ENCODE measurements at places on chromosomes 4 and X.
A peak's percentile ranks its signal among the peaks of the same experiment; 100 is the strongest.

DNA sequence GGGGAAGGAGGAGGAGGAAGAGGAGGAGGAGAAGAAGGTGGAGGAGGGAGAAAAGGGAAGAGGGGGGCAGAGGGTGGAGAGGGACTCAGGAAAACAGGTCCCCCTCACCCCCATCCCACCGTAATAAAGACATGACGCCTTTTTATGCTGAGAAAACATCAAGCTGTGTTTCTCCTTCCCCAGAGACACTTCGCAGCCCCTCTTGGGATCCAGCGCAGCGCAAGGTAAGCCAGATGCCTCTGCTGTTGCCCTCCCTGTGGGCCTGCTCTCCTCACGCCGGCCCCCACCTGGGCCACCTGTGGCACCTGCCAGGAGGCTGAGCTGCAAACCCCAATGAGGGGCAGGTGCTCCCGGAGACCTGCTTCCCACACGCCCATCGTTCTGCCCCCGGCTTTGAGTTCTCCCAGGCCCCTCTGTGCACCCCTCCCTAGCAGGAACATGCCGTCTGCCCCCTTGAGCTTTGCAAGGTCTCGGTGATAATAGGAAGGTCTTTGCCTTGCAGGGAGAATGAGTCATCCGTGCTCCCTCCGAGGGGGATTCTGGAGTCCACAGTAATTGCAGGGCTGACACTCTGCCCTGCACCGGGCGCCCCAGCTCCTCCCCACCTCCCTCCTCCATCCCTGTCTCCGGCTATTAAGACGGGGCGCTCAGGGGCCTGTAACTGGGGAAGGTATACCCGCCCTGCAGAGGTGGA is 45.3 kb upstream of the SHOX start:
- no peak for DNase-seq

- no peak for DNase-seq
These were observed 139.6 kb downstream of the CRLF2 start for GRCh38 chrX:1072637-1073377.

GRCh38 chrX:40313269-40313668 is 215.5 kb upstream of the BCOR start:
- no peak for DNase-seq

- DNase-seq: no peak
These were observed 17.3 kb upstream of the BBS12 start for GRCh38 chr4:122715221-122715620.

- no peak for DNase-seq
These were observed 80.1 kb downstream of the GALNT7 start for GRCh38 chr4:173248690-173249089.

- DNase-seq: no peak
These were observed 22.9 kb downstream of the SHROOM3 start for GRCh38 chr4:76457885-76458284.

GRCh38 chr4:80107374-80107773 is 34.3 kb upstream of the ANTXR2 start:
- no peak for DNase-seq

DNA sequence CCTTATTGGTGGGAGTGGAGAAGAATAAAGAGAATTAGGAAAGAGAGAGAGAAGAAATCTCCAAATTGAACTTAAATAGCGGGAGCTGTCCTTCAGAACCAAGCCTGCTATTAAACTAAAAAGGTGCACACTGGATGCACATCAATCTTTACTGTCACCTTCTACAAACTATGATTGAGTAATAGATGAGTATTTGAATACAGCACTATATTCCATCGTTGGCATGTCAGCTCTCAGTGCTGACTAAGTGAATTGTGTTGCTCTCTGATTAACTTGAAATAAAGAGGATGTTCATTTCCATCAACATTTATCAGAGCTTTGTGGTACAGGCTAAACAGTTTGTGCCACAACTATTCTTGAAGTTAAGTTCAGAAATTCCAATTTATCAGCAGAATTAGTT is 143.7 kb upstream of the PABPC4L start:
- no peak for DNase-seq

- no peak for DNase-seq
These were observed 193.2 kb downstream of the RAPGEF2 start for GRCh38 chr4:159296061-159296460.

DNA sequence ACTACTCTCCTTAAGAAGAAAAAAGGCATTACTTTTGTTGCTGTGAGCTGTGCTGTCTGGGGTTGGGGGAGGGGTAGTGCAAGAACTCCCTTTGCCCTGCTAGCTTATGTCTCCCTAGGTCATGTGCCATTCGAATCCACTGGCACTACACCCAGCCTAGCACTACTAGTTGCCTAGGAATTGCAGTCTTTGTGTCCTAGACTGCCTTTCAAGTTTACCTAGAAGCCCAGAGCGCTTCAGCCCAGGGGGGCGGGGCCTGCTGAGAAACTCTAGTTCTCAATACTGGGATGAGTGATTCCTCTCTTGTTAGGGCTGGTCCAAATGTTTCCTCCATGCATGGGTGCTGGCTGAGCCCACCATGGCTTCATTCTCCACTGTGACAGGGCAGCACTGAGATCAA is 1011.5 kb downstream of the PCDH19 start:
- DNase-seq: no peak

- DNase-seq: no peak
These were observed 408.2 kb upstream of the PITX2 start for GRCh38 chr4:111031001-111031579.

GRCh38 chrX:123361371-123361770 is 177.3 kb downstream of the GRIA3 start:
- DNase-seq: no peak

- no peak for DNase-seq
These were observed 171.5 kb downstream of the SMIM20 start for GRCh38 chr4:26085551-26085950.

GRCh38 chr4:183394166-183394951 is 50.1 kb upstream of the CDKN2AIP start:
- DNase-seq: no peak

DNA sequence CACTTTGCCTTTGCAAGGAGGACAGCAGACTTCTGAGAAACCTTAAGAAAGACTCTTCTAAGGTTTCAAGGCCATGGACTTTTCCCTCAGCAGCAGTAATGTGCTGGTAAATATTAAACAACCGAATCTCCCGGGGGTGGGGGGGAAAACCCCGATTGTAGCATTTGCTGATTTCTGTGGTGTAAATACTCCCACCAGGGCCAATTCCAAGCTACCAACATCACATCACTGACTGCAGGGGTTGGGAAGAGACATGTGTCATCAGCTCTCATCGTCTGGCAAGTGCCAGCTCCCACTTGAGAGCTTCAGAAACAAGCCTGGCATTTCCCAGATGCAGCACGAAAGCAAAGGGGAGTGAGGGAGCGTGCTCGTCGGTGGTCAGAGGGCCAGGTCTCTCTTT is 101.2 kb downstream of the BCOR start:
- peak; percentile 28 for DNase-seq

- no peak for DNase-seq
These were observed 172.9 kb downstream of the PTTG2 start for GRCh38 chr4:38132843-38133662.

GRCh38 chrX:37380924-37381323 is 31.8 kb downstream of the PRRG1 start:
- DNase-seq: peak; percentile 63

- DNase-seq: no peak
These were observed 317.9 kb upstream of the DIPK2B start for GRCh38 chrX:45518552-45518951.

DNA sequence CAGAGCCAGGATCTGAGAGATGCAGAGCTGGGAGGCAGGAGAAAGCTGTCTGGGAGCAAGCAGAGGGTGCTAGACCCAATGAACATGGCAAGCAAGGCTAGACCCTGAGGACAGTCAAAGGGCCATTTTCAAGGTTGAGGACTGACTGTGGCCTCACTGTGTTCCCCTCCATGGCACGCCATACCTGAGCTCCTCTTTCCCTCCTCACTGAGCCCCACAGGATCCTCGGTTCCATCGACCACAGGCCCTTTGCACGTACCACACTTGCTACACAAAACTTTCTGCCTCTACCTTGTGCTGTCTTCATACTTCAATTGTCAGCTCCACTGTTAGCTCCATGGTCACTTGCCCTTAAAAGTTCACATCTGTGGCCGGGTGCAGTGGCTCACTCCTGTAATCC is 45.5 kb upstream of the CD99 start:
- no peak for DNase-seq

GRCh38 chr4:128009428-128009827 is 44.2 kb downstream of the ABHD18 start:
- no peak for DNase-seq

DNA sequence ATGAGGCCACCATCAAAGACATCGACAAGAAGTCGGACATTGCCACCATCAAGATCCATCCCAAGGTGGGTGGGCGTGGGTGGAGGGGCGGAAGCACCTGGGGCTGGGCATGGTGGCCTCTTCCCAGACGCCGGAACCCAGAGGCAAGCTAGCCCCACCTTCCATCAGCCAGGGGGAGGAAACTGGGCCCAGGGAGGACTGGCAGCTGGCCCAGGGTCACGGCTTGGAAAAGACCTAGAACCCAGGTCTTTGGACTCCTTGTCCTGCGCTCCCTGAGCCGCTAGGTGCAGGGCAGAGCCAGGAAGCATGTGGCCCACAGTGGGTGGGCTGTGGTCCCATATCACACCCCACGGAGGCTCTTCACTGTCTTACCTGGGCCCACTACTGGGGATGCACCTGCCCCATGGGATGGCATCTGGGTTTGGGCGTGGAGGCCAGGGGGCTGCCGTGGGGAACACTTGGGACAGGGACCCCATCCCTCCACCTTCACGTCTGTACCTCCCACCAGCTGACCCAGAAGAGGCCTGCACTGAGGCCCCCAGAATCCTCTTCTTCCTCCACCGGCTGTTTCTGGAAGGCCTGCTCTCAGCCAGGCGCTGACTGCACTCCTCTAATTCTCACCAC is 17.3 kb downstream of the HTRA3 start:
- no peak for DNase-seq

GRCh38 chr4:85246055-85246454 is 228.9 kb upstream of the ARHGAP24 start:
- DNase-seq: no peak

- DNase-seq: no peak
These were observed 127.1 kb downstream of the ATRX start for GRCh38 chrX:77658886-77659285.

- DNase-seq: no peak
These were observed 271.5 kb downstream of the NR3C2 start for GRCh38 chr4:148170408-148171365.

DNA sequence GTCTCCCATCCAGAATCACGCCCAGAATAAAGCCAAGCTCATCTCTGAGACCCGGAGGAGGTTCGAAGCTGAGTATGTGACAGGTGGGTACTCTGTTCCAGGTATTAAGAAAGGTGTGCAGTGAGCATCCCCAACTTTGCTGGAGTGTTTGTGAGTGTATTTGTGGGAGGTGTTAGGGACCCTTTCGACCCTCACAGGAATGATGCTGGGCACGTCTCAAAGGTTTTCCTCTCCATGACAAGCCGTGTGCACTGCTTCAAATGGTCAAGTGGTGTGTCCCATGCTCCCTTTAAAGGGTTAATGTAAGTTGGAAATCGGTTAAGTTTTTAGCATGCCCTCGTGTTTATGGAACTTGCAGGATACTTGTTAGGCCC is 442 bp downstream of the MOSPD2 start:
- DNase-seq: no peak

DNA sequence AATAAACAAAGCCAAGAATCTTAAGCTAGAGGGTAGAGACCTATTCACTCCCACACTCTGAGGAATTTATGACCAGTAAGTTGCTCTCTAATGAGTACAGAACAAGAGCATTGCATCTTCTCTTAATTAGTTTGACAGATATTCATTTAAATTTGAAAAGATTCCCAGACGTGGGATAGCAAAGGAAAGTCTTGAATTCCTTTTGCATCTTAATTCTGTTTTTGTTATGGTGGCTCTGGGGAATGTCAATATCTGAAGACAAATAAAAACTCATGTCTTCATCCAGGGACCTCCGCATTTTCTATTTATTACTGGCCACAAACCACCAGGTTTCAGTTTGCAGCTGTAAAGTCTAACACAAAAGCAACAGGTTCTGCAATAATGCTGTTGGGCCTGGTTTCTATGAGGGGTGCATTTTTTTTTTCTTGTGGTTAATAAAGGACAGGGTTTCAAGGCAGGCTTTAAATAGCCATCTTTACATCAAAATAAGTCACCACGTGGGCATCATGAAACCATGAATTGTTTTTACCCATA is 172.3 kb downstream of the SHROOM3 start:
- DNase-seq: no peak

DNA sequence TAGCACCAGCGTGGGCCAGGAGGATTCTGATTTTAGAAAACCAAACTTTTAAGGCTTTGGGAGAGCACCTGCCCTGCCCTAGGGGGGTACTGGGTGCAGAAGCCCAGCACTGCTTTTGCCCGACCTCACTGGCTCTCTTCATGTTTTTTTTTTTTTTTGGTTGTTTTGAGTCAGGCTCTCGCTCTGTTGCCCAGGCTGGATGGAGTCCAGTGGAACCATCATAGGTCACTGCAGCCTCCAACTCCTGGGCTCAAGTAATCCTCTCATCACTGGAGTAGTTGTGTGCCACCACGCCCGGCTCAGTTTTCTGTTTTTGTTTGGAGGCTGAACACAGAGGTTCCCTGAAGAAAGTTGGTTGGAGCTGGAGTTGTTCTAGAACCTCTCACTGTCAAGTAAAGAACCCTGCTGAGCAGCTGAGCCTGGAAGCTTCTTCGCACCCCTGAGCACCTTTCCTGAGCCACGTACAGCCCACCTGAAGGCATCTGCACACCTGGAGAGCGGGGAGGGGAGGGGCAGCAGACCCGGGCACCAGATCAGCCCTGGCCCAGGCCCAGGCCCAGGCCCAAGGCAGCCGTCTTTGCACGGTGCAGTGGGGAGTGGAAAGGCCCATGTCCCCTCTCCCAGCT is 49.5 kb downstream of the SHROOM2 start:
- no peak for DNase-seq

- no peak for DNase-seq
These were observed 2.3 kb upstream of the PPP2R3B start for GRCh38 chrX:389021-389441.

- no peak for DNase-seq
These were observed 1317.0 kb downstream of the STIM2 start for GRCh38 chr4:28177641-28178040.

- no peak for DNase-seq
These were observed 94.7 kb downstream of the BCOR start for GRCh38 chrX:40003071-40003427.

GRCh38 chrX:128685387-128685786 is 633.2 kb upstream of the ACTRT1 start:
- DNase-seq: no peak

GRCh38 chr4:142516686-142517526 is 329.2 kb downstream of the INPP4B start:
- DNase-seq: peak; percentile 9

DNA sequence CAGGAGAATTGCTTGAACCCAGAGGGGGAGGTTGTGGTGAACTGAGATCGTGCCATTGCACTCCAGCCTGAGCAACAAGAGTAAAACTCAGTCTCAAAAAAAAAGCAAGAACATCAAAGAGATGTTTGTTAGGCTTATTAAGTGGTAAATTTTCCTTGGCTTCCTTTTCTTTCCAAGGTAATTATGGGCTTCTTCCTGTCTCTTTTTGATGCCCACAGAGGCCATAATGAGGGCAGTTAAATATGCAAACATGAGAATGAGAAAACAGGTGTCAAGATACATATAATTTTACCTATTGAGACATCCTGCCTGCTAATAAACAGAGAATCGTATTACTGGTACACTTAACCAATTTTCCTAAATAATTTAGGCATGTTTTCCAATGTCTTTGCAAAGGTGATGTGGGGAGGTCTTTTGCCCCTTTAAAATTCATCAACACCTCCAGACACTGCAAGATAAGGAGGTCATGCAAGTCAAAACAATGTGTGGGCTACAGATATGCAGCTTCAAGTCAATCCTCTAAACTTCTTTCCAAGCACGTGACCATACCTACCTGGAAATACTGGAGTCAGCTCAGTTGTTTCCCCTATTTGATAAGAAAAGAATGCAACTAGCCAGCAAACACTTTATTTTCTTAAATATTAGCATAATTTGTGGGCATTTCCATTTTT is 2.7 kb downstream of the SLC39A8 start:
- no peak for DNase-seq

Measured in kidney epithelial cell (primary cell).